ENCODE measurements at places on chromosomes 3 and 15.

DNA sequence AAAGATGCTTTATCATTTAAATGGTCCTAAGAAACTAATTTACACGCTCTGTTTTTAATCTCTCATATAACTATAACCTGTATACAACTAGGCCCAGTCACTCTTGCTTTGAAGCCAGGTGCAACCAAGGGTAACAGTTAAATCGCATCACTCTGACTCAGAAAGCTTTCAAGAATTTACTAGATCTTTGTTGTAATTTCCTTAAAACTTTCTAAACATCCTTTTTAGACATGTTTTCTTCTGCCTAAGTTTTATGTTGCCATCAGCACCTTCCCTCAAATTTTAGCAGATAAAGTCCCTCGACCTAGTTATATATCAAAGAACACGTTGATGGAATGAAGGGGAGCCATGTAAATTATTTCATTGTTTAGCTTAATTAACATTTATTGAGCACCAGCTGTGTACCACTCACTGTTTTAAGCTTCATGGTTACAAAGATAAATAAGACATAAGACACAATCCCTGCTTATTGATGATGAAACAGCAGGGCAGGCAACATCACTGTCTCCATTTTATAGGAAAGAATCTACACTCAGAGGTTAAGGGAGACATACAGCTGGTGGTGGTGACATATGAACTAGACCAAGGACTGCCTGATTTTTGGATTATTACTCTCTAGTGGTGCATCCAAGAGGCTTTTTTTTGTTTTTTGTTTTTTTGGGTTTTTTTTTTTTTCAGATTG is 101.0 kb downstream of the CD200R1L start:
- no peak for DNase-seq

- DNase-seq = no peak
Measured at GRCh38 chr3:190566043-190566933, 52.4 kb downstream of the IL1RAP start.

DNA sequence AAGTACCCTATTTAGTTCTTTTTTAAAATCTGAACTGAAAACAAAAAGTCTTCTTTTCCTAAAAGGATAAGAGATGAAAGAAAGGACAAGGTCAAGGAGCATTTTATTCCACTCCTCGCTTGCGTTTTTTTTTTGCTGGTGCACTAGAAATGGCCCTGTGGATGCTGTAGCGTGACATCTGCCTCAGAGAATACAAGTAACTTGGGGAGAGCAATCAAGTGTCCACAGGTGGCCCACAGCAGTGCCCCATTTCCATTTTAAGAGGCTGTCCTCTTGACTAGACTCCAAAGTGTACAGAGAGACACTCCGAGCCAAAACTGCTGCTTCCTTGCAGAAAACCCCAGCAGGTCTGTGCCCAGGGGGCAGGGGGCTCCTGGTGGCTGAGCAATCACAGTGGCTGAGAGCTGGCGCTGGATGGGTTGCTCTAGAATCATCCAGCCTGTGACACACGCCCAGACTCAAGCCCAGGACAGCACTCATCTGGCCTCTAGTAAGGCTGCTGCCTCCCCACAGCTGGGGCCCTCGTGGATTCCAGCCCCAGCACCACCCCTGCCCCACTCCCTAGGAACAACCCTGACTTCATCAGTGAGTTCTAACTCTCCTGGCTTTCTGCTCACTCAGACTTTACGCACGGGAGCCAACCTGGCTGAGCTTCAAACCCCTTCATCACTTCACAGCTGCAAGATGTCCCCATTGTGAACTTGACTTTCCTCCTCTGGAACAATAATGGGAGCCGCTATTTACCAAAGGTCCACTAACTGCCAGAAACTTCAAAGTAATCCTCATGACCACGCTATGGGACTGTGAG is 71.1 kb upstream of the SPATA12 start:
- no peak for DNase-seq

DNA sequence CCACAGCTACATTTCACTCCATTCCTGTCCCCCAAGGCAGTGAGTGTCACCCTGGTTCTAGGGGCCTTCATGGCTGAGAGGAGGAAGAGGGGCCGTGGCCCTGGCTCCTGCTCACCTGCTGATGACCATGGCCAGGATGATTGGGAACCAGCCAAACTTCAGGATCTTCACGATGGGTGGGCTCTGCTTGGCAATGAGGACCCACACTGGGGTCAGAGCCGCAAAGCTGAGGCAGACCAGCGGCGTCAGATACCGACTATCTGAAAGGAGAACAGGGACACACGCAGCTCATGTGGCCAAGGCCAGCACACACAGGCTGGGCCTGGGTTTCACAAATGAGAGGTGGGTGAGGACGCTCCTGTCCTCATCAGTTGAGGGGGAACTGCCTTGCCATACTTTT is 47.6 kb downstream of the ROPN1B start:
- no peak for DNase-seq

DNA sequence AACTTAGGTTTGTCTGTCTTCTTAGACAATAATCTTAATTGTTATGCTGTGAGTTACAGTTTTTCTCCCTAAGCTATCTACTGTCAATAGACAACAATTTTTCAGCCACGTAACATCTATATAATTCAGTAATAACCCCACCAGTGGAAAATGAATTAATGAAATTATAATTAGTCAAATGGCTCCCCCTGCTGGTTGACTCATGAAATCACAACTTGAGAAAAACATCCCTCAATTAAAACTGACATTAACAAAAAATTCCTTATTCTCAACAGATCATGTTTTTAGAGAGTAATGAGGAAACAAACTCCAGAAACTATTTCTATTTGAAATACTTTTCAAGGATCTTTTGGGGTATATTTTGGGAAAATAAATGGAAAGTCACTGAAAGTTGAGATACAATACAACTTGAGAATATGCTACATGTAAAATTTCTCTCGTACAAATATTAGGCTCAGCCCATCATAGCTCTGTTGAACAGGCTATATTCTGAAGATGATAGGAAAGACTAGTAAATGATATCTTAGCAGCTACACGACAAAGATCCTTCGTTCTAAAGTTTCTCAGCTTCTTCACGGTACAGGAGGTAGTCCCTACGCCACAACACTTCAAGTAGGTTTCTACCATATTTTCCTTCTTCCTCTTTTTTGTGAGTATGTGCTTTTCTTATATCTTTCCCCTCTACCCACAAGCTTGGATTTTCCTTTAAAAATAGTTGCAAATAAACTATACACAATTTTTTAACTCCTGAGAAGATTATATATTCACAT is 20.7 kb downstream of the PPP1R2 start:
- no peak for DNase-seq

GRCh38 chr3:172627057-172627809 is 83.6 kb downstream of the NCEH1 start:
- no peak for DNase-seq

- no peak for DNase-seq
Measured at GRCh38 chr3:156273111-156273694, 152.8 kb downstream of the KCNAB1 start.

Measured in NCI-H1417 treated with DMSO at 0.1 percent for 48 hours (cell line).